ENCODE measurements at places on chromosomes 16 and 17.

GRCh38 chr17:70239391-70239826 is 70.1 kb downstream of the KCNJ2 start:
- no peak for DNase-seq

- no peak for DNase-seq
Measured at GRCh38 chr16:86283944-86284343, 226.4 kb upstream of the FOXF1 start.

GRCh38 chr16:48350736-48351135 is 34.5 kb downstream of the SIAH1 start:
- DNase-seq, result no peak

DNA sequence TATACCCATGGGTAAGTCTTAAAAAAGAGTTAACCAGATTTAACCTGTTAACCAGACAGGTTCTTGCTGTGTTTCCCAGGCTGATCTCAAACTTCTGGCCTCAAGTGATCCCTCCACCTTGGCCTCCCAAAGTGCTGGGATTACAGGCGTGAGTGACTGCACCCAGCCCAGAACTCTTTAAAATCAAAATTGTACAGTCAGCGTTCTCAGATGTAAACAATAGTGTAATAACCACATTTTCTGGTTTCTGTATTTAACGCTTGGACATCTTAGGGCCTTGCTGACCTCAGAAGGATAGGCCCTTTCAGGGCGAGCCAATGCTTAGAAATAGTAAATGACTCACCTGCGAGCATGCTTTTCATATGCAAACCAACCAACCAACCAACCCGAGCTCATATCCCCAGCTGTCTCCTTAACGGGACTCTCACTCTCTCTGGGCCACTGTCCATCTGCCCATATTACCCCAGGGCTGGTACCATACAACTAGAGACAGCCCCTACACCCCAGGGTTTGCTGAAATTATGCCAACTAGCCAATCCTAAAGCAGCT is 415.0 kb upstream of the XYLT1 start:
- DNase-seq, result no peak

- DNase-seq, result no peak
Measured at GRCh38 chr16:88760424-88761142, 24.4 kb downstream of the PIEZO1 start.

GRCh38 chr17:82301916-82302567 is 15.4 kb downstream of the CD7 start:
- no peak for DNase-seq

DNA sequence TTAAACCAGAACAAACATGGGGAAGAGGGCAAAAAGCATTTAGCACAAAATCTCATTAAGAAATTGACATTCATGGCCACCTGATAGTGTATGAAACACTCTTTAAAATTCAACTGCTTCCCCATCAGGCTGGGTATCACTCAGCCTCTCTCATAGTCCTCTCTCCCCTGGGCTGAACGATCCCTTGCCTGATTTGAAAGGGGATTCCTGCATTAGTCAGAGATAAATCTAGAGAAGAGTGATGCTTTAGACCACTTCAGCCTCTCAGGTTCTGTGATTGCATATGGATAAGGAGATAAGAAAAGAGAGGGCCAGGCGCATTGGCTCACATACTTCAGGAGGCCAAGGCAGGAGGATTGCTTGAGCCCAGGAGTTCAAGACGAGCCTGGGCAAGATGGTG is 280.0 kb downstream of the SOX9 start:
- peak; percentile 40 for DNase-seq

DNA sequence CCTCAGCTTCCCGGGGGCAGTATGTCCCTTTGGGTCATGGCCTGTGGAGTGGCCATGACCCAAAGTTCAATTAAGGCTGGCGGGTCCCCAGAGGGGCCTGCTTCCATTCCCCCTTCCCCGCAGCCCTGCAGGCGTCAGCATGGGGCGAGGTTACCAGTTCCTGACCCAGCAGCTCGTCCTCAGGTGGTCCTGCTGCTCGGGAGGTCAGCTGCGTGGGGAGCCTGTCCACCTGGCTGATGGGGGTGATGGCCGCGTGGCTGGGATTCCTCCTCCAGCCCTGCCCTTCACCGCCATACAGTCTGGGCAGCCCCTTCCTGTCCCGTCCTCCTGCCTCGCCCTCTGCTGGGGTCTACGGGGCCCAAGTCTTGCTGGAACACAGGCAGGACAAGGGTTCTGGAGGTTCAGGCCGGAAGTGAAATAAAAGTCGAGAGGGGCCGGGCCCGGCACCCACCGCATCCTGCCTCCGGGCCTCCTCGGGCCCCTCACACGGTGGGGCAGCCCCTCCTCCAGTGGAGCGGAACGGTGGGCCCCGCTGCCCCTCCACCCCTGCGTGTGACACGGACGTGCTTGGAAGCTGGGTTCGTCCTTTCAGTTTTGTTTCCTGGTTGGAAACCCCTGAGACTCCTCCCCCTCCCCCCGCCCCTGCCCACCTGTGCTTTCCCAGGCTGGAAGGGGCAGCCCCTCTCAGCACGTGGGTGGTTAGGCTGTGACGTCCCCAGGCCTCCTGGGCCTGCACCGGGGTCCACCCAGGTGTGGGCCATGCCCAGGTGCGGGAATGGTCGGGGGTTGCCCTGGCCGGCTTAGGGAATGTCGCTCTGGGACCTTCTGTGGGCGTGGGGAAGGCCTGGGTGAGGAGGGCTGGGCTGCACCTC is 6.8 kb downstream of the UBALD2 start:
- no peak for DNase-seq

DNA sequence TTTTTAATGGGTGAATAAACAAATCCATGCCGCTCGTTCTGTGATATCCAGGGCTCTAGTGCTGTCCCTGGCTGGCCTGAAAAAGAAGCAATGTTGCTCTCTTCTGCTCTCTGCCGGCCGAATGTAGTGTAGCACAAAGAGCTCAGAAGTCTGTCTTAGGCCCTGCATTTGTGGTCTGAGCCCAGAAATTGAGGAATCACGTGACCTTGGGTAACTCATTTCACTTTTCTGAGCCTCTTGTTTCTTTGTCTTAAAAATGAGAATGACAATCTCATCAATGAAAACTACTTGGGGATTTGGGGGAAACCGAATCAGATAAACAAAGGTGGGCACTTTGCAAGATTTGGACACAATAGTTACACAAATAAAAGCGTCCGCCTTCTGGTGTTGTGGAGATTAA is 381.6 kb upstream of the ASIC2 start:
- peak; percentile 55 for DNase-seq

DNA sequence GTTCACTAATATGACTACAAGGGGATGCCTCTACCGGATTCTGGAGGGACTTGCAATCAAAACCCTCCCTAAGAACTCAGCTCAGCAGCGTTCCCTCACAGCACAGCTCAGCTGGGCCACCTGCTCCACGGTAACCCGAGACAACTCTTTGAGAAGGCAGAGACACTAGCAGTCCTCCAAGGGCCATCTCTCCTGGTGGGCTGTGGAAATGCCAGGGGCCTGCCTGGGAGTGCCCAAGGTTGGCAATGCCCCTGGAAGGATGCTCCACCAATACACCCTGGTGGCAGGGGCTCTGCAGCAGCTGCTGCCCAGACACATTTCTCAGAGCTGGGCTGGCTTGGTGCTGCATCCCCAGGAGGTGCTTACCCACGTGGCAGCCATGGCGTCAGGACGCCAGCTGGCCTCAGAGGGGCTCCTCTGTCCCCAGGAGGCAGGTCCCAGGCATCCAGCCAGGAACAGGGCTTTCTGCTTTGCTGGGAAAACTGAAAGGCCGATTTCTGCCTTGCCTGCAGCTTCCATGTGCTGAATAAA is 16.5 kb downstream of the CDIP1 start:
- no peak for DNase-seq

- no peak for DNase-seq
Measured at GRCh38 chr17:48504953-48505352, 25.9 kb downstream of the HOXB1 start.

DNA sequence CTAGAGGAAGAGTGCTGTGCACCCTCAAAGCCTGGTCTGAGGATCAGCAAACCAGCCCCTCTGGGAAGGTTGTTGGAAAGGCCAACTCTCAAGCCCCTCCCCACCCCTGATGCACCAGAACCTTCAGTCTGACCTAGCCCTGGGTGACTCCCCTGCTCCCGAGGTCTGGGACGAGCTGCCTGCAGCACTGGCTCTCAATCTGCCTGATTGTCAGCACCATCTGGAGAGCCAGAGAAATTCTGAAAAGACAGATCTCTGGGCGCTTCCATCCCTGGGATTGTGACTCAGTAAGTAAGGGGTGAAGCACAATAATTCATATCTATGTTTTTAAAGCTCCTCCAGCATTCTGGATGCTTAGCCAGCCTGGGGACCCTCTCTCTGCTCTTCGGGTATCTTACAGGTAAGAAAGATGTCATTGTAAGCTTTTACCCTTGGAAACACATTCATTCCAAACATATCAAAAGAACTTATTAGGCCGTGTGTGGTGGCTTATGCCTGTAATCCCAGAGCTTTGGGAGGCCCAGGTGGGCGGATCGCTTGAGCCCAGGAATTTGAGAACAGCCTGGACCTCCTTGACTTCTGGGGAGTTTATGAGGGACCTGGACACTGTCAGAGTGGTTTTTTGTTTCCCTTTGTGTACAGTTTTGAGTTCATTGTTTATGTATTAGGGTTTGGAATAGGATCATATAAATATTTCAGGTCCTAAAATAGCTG is 147.5 kb downstream of the KCNJ12 start:
- no peak for DNase-seq

DNA sequence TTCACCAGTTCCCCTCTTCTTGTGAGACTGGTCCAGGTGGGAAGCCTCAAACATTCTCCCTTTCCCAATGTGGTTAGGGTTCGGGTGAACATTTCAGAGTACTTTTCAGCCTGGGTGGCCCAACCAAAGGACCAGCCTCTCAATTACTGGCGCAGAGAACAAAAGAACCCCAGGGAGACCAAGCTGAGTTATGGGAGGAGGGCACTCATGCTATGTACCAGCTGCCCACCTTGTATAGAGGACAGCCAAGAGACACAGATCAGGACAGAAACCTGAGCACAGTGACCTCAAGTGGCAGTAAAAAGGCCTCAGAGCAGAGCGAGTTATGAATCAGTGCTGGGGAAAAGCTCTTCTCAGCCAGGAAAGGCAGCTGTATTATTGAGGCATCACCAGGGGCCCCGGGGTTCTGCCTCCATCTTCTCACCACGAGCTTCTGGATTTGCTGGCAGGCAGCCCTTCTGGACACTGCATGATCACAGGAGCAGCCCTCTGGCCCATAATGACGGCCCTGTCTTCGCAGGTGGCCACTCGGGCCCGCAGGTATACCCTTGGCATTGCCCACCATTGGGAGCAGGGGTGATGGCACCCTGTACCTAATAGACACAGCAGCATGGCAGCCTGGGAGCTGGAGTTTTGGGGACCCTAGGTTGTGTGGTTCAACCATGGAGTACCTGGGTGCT is 3.8 kb downstream of the G6PC3 start:
- DNase-seq, result peak; percentile 39

DNA sequence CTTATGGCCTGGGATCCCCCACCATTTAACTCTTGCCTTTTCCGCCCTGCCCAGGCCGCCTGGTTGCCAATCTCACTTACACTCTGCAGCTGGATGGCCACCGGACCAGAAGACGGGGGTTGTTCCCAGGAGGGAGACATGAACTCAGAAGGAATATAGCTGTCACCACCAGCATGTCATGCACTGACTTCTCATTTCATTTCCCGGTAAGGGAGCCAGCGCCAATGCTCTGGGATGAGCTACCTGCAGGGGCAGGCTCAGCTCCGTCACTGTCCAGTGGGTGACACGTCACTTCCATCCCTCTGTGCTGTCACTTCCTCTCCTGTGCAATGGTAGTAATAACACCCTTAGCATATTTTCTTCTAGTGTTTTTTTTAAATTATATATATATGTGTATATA is 26.7 kb downstream of the ITGAL start:
- no peak for DNase-seq

DNA sequence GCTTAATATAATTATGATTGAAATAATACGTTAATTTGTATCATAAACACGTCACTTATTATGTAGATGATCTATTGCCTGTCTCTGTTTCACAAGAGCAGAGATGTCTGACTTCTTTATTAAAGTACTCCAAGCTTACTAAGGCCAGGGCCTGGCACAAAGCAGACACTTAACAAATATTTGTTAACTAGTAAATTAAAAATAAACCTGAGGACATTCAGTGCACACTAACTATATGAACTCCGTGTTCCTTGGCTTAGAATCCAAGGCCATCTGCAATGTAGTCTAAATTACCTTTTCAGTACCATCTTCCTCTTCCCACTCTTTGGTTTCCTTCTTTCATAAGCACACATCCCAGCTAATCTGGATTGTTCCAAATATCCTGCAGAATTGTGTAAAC is 210.8 kb upstream of the SOX9 start:
- no peak for DNase-seq

DNA sequence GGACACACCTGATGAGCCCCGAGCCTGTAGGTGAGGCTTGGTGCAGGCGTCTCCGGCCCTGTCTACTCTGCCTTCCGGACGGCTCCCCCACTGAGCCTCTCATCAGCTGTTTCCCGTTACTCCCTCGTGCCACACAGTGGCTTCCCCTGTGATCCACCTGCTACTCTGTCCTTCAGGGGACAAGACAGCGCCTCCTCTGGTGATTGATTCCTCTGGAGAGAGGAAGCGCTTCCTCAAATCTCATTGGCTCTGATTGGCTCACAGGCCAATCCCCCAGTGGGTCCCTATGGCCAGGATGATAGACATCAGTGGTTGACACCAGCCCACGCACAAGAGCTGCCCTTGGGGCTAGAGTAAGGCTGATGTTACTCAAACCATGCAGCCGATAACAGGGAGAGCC is 24.0 kb downstream of the RNF213 start:
- no peak for DNase-seq

DNA sequence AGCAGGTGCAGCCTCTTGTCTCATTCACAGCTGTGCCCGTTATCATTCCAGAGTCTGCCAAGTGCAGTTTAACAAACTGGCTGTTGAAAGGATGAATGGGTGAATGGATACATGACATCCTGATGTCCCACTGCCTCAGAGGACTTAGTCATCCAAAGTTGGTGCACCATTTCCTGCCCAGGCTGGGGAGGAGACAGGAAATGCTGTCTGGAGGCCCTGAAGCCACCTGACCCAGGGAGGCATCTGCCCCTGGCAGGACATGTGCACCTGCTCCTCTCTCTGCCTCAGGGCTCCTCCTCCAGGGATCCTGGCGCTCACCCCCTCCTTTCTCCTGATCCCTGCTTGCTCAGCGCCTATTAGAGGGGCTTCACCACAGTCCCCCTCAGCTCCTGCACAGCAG is 1.8 kb upstream of the CD300C start:
- DNase-seq, result no peak

- DNase-seq, result no peak
Measured at GRCh38 chr17:82015311-82015971, 7.2 kb downstream of the CENPX start.

- peak; percentile 63 for DNase-seq
Measured at GRCh38 chr16:77788181-77789084, at the start of gene VAT1L. Gene VAT1L, plus strand, starts transcription at chr16:77788564. Its CDS starts 119 bp downstream, at chr16:77788683.

Measured in IMR-90 (cell line).